ENCODE measurements at places on chromosomes 3 and 15.

GRCh38 chr3:13544293-13544831 lies 4.6 kb upstream of the FBLN2 start:
- DNase-seq = peak; percentile 50

DNA sequence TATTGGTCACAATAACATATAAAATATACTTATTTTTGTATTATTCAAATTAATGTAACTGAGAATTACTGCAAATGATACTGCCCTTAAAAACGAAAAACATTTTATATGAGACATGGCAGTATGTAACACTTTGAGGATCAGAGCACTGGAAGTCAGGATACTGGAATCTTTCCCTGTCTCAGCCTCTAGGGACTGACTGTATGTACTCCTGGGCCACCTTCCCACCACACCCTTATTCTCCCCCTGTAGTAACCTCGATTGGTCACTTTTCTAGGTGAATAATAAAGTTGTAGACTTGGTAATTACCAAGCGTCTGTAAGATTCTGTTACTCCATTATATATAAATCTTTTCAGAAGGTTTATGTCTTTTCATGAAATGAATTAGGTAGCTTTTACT lies 43.0 kb downstream of the LRRC49 start:
- DNase-seq = no peak

GRCh38 chr3:189776149-189776824 lies 145.1 kb downstream of the TP63 start:
- no peak for DNase-seq

- no peak for DNase-seq
Measured at GRCh38 chr3:185744997-185745843, 79.6 kb downstream of the IGF2BP2 start.

DNA sequence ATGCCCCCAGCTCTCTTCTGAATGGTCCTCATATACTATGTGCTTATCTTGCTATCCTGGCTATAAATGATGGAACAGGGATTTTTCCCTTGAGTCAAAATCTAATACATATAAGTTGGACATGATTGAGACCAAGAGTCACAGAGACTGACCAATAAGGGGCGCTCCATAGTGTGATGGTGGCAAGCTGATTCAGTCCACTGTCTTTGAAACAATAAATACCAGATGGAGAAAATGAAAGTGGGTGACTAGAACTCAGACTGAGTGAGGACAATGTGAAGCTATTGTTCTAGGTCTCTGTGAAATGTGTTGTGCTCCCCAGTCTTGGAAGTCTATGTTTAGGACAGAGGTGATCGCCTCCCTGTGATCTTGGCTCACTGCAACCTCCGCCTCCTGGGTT lies 10.6 kb upstream of the FSTL1 start:
- no peak for DNase-seq

GRCh38 chr3:113898892-113899291 lies 48.9 kb upstream of the ZDHHC23 start:
- DNase-seq = no peak

All from naive thymus-derived CD4-positive, alpha-beta T cell (primary cell).